ENCODE measurements at places on chromosomes 2 and 18. TPM values are rescaled to one million over a fixed set of nuclear protein-coding genes. Genes with fewer than 3 reads are reported as not detected.

Gene SCYGR4
- total RNA-seq, result not detected

Gene GREB1
- total RNA-seq, result 18.3 TPM

Gene TWIST2
- 10.7 TPM for total RNA-seq

Gene VWA3B
- 0.18 TPM for total RNA-seq

Gene SNED1
- 35.0 TPM for total RNA-seq

Gene NGEF
- 1.7 TPM for total RNA-seq

Gene AQP12B
- total RNA-seq, result 0.58 TPM
